Activated T-cell treated with anti-CD3 and anti-CD28 coated beads, Interleukin-2, amount 50 U/mL, for 72 hours (primary cell): ENCODE measurements at places on chromosomes 5 and 9. TPM values are rescaled to one million over a fixed set of nuclear protein-coding genes. Genes with fewer than 3 reads are reported as not detected.

Gene TMC1
- not detected for total RNA-seq

Gene SLC34A1
- 0.21 TPM for total RNA-seq

Gene C9orf152
- not detected for total RNA-seq

Gene HDHD3
- 15.5 TPM for total RNA-seq
